ENCODE measurements at places on chromosomes 2 and 18.

GRCh38 chr2:239269173-239269885, 131.5 kb downstream of the HDAC4 start:
- no peak for DNase-seq

GRCh38 chr2:144468823-144469595, 50.9 kb downstream of the ZEB2 start:
- DNase-seq: no peak

DNA sequence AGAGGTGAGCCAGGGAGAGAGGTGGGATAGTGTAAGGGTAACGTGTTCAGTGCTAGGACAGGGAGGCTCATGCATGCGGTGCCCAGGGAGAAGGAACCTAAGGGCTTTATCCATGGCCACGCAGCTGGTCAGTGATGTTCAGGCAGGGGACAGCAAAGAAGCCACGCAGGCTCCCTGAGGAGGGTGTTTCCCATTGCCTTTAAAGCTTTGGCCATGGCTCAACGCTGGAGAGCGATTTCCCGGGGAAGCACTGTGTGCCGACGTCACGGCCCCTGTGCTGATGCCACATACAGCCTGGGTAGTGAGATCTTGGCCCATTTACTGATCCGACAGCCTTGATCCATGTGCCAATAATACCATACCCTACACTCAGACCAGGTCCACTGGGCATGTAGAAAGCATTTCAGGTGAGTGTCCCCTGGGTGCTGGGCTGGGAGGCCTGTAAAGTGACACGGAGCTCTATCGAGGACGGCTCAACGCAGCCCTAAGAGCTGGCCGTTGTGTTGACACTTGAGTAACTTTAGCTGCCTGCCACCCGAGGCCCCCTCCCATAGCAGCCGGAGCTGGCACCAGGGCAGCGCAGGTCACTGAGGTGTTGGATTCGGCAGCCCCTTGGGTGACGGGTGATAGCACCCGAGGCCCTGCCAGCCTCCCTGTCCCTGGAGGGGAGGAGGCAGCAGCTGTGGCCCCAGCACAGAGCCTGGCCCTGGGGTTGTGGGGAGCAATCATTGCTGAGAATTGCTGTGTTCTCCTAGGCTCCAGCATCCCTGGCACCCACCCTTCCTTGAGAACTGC, 41.4 kb downstream of the PDIA6 start:
- no peak for DNase-seq

- no peak for DNase-seq
Measured at GRCh38 chr2:182980115-182980514, 58.1 kb downstream of the NCKAP1 start.

- no peak for DNase-seq
Measured at GRCh38 chr2:105248316-105249070, 7.0 kb downstream of the GPR45 start.

Measured in foreskin keratinocyte (primary cell).